ENCODE measurements at places on chromosomes 12 and 14.

DNA sequence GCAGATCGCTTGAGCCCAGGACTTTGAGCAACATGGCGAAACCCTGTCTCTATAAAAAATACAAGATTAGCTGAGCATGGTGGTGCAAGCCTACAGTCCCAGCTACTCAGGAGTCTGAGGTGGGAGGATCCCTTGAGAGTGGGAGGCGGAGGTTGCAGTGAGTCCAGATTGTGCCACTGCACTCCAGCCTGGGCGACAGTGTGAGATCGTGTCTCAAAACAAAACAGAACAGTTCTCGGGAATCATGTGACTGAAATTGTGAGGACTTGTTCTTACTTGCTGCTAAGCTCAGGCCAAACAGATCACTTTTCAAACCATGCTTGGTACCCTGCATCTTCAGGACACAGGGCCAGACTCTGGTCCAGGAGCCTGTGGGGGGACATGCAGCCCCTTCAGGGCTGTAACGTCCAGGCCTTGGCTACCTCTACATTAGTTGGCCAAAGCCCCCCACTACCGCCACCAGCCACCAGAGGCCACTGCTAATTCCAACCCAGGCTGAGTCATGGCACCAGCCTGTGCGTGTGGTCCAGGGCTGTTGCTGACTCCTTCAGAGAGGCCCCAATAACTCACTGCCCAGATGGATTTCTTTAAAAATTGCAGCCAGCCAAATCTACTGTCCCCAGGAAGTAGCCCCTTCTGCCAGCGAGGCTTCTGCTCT, 33.4 kb upstream of the SYNDIG1L start:
- DNase-seq: no peak

DNA sequence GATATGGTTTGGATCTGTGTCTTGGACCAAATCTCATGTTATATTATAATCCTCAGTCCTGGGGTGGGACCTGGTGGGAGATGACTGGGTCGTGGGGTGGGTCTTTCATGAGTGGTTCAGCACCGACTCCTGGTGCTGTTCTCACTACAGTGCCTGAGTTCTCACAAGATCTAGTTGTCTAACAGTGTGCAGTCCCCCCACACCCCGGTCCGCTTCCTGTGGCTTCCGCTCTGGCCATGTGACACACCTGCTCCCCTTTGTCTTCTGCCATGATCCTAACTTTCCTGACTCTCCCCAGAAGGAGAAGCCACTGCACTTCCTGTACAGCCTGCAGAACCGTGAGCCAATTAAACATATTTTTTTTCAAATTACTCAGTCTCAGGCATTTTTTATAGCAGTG, 1262.2 kb downstream of the TMEM121 start:
- DNase-seq: no peak

GRCh38 chr12:132217800-132218526, 73.7 kb downstream of the NOC4L start:
- DNase-seq: no peak

GRCh38 chr14:75566321-75566720, 12.1 kb upstream of the FLVCR2 start:
- peak; percentile 77 for DNase-seq

DNA sequence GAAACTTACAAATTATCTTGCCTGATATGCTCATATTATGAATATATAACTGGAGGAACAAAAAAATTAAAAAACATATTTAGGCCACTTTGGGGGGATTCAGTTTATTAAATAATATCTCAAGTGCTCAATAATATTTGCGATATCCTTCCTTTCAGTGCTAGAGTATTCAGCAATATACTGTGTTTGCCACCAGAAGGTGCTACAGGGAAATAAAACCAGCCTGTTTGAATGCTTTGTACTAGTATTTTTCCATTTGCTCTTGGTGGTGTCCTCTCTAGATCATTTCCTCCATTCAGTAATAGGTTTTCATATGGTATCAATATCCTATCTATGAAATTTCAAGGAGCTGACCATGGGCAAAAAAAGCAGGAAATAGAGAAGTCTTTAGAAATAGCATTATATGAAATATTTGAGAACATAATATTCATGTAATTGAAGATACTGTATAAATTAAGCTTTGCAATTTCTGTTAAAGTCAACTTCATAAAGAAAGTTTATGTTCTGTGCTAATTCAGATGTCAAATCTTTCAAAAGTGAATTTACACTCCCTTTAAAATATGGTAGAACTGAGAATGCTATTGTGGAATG, 106.2 kb upstream of the NAV3 start:
- DNase-seq: no peak

DNA sequence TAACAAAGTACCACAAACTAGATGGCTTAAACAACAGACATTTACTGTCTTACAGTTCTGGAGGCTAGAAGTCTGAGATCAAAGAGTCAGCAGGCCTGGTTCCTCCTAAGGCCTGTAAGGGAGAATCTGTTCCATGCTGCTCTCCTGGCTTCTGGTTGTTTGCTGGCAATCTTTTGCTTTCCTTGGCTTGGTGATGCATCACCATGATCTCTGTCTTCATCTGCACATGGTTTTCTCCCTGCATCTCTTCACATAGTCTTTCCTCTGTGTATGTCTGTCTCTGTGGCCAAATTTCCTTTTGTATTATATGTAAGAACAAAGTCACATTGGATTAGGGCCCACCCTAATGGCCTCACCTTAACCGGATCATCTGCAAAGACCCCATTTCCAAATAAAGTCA, 168.5 kb downstream of the CAPZA3 start:
- DNase-seq: no peak

- DNase-seq: no peak
These were observed 11.9 kb upstream of the TCP11L2 start for GRCh38 chr12:106290666-106291065.

DNA sequence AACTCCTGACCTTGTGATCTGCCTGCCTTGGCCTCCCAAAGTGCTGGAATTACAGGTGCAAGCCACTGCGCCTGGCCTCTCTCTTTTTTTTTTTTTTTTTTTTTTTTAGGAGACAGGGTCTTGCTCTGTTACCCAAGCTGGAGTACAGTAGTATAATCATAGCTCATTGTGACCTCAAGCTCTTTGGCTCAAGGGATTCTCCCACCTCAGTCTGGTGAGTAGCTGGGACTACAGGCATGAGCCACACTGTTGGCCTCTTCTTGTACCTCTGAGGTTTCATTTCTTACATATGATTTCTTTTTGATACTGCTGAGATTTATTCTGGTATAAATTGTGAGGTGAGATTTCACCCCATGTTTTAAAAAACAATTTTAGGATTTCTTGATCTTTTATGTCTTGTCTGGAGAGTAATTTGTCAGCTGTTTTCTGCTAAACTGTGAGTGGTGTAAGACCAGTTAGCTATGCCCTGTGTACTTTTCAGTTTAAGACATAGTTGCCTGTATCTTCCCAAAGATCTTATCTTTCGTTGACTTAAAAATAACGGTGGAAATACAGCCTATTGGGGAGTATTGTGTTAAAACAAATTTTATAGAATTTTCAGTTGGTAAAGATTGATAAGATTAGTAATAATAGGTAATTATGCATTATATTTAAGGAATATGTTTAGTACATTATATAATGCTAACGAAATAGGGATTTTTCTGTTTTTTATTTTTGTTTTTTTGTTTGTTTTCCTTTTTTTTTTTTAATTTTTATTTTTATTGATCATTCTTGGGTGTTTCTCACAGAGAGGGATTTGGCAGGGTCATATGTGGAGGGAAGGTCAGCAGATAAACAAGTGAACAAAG, 31.7 kb downstream of the WDR20 start:
- DNase-seq: no peak

- DNase-seq: no peak
These were observed 511.7 kb downstream of the TMTC2 start for GRCh38 chr12:83198291-83199015.

DNA sequence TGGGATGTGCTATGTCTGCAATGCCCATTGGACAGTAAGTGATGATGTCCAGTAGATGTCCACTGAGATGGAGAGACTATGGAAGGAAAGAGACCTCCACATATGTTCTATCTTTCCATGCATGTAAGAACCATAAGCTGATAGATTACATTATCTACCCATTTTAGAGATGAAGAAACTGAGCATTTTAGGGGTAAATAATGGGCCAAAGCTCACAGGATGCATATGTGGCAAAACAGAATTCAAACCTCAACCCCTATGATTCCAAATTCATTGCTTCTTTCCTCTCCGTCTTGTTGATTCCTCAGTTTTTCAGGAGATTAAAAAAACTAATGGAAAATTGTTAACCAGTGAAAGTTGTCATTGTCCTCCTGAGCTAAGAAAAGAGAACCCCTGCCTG, 200.7 kb upstream of the PWP1 start:
- no peak for DNase-seq

DNA sequence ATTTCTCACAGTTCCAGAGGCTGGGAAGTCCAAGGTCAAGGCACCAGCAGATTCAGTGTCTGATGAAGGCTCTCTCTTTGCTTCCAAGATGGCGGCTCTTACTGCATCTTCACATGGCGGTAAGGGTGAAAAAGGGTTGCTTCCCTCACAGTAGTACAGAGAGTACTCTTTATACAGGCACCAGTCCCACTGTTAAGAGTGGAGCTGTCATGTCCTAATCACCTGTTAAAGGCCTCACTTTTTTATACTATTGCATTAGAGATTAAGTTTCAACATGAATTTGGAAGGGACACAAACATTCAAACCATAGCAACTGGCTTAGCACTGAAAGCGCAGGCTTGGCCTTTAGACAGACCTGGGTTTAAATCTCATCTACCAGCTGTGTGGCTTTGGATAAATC, 50.0 kb upstream of the TCL1A start:
- no peak for DNase-seq

GRCh38 chr12:68113644-68114043, 45.9 kb downstream of the IFNG start:
- DNase-seq: peak; percentile 19

- no peak for DNase-seq
These were observed 200.9 kb downstream of the APAF1 start for GRCh38 chr12:98845957-98846356.

DNA sequence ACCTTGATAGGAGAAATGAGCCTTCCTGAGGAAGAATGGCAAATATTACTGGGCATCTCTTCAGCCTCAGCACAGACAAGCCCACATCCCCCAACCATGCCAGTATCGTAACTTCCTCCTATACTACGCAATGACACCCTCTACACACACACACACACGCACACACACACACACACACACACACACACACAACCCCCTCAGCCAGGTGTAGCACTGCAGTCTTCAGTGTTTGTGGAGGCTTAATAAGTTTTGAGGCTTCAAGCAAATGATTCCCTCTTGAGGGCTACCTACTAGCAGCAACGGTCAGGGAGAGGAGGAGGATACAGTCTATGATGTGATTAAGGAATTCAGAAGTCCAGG, 1.6 kb downstream of the DGKA start:
- DNase-seq: no peak

DNA sequence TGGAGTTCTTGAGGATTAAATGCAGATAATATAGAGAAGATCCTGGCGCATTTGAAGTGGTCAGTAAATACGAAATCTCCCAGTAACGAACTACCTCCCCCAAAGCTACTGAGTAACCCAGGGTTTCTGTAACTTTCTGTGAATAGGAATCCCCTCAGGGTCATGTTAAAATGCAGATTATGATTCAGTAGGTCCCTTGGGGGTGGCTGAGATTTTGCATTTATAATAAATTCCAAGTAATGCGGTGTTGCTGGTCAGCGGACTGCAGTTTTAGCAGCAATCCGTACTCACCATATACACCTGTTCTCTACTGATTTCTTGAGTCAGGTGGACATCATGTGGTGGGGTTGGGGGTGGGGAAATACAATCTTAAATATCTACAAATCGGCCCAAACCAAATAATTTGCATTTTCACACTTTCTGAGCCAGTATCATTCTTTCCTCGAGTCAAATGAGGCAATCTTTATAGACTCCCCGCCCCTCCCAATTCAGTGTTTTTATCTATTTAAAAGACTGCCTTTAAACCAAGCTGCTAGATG, 868 bp downstream of the SPATA7 start:
- DNase-seq: no peak

DNA sequence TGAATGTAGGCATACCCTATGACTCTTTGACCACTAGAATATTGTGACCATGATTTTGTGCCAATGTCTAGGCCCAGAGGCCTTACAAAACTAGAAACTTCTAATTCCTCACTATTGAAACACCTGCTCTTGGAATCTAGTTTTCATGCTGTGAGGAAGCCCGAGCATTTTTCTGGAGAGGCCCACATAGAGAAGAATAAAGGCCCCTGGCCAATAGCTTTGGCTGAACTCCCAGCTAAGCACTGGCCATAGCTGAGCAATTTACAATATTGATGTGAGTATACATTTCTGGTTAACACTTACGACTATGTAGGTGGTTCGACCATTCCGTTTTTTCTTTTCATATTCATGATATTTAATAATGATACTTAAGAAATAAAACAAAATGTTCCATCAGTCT, 190.3 kb downstream of the KCNH5 start:
- DNase-seq: no peak

DNA sequence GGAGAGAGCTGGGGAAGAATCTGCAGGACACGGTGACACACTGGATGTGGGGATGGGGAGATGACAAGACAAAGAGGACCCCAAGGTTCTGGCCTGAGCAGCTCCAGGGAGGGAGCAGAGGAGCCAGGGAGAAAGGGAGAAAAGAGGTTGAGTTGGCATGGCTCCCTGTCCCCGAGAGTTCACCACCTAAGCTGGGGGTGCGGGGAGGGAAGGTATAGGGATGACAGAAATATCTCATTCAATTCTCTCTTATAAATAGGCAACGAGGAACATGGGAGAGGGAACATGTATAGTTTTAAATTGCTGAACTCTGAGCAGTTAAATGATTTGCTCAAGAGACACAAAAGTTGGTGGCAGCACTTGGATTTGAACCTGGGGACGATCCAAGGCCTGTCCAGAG, 85.1 kb downstream of the CMKLR1 start:
- no peak for DNase-seq

- DNase-seq: no peak
These were observed 1.3 kb downstream of the BBS10 start for GRCh38 chr12:76346798-76347420.

All from activated T-helper 9 cell treated with anti-CD3 and anti-CD28 coated beads, Interleukin-2, amount 50 U/mL, for 16 hours (primary cell).